Activated naive CD4-positive, alpha-beta T cell treated with Interleukin-2 at 50 U/mL for 16 hours (primary cell): ENCODE measurements at places on chromosomes 6 and 20.

- no peak for DNase-seq
Observed at GRCh38 chr6:23003671-23004467, 434.5 kb downstream of the HDGFL1 start.

GRCh38 chr20:58212636-58213035, 15.8 kb downstream of the ANKRD60 start:
- DNase-seq = no peak

DNA sequence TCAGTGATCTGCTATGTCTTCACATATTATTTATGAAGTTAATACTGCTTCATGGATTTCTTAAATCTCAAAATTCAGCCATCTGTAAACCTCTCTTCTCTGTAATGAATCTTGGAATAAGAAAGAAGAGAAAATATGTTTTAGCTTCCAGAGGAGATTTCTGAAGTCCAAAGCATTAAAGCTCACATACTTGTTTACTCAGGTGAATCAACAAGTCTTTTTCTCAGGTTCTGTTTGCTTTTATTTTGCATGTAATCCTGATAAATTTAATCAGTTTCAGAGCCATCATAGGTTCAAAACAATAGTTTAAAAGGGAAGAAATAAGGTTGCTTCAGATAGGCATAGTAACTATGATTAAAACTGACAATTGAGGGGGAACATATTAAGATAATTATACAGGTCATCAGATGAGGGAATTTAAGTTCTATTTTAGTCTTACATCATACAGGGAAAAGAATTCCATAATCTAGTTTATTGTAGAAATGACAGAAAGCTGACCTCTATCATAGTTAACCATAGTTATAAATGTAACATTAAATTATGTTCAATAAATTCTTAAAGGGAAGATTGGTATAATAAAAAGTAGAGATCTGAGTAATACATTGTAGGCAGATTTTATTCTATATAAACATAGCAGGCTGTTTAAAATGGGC, 716.2 kb downstream of the EYS start:
- no peak for DNase-seq

DNA sequence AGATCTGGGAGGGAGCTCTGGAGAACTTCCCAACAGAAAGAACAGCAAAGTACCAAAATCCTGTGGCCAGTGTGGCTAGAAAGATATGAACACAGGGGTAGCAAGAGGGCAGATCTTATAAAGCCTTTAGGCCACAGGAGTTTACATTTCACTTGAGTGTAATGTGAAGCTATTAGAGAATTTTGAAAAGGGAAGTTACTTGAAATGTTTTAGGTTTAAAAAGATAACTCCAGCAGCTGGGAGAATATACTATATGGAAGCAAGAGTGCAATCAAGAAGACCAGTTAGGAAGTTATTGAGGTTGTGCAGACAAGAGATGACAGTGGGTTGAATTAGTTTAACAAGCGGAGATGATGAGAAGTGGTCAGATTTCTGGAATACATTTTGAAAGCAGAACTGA, 7.9 kb downstream of the SUPT3H start:
- no peak for DNase-seq

GRCh38 chr20:23915844-23916243, 36.3 kb upstream of the CST5 start:
- DNase-seq = no peak

GRCh38 chr6:86936834-86937218, 502 bp upstream of the HTR1E start:
- DNase-seq = no peak

DNA sequence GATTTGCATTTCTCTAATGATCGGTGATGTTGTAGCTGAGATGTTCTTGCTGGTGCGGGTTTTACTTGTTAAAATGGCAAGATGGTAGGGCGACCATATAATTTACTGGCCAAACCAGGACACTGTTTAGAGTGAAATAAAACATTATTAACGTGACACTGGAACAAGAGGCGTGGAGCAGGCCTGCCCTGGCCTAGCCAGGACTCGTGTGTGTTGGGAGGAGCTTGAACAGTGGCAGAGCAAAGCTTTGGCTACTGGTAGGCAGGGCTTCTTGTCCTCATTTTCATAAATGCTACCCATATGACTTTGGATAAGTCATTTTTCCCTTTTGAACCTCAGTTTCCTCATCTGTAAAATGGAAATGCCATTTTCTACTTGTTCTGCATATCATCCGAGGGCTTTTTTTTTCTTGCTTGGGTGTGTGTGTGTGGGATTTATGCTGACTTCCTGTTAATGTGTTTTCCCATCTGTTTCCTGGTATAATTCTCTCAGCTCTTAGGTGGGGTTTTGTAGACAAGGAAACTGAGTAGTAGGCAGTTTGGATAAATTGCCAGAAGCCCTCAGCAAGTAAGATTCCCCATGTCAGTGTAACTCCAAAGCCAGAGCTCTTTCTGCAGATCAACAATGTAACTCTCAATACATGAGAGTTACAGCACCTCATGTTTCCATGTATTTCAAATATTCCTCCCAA, 81.7 kb downstream of the TOX2 start:
- no peak for DNase-seq

GRCh38 chr6:76683985-76684384, 611.5 kb upstream of the IMPG1 start:
- no peak for DNase-seq

DNA sequence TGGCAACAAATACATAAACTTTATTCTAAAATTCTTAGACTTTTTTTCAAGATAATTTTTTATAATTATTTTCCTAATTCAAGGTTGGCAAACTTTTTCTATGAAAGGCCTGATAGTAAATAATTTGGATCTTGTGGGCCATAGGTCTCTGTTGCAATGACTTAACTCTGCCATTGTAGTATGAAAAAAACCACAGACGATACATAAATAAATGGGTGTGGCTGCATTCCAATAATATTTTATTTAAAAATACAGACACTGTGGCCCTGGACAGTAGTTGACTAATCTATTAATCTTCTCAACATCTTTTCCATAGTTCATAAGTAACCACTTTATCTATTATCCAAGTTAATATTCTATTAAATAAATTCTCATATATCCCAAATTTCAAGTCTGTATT, 281.1 kb downstream of the SYNE1 start:
- DNase-seq = no peak

- no peak for DNase-seq
Observed at GRCh38 chr6:156021746-156022396, 566.2 kb upstream of the NOX3 start.

GRCh38 chr6:32937230-32937633, 3.6 kb downstream of the HLA-DMB start:
- DNase-seq = no peak

- DNase-seq = no peak
Observed at GRCh38 chr20:38294076-38294591, 9.8 kb upstream of the BPI start.

- DNase-seq = no peak
Observed at GRCh38 chr20:60108397-60108796, 150.2 kb downstream of the CDH26 start.

- no peak for DNase-seq
Observed at GRCh38 chr20:53052380-53052779, 80.2 kb downstream of the TSHZ2 start.

GRCh38 chr20:62728028-62728780, 19.6 kb downstream of the NTSR1 start:
- no peak for DNase-seq

DNA sequence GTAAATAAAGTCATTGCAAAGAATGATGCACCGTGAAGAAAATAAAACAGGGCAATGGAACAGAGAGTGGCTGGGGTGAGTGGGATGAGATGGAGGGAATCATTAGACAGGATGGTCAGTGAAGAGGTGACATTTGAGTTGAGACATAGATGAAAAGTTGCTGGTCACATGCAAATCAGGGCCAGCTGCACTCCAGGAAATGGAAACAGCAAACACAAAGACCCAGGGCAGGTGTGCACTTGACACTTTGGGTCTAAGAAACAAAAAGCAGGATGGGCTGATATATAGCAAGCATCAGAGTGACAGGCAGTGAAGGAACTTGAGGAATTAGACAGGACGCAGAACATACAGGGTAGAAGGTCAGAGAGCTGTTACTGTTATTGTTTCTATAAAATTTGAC, 171.5 kb upstream of the RIPOR2 start:
- no peak for DNase-seq

GRCh38 chr6:168400037-168400436, 40.9 kb upstream of the SMOC2 start:
- DNase-seq = no peak

DNA sequence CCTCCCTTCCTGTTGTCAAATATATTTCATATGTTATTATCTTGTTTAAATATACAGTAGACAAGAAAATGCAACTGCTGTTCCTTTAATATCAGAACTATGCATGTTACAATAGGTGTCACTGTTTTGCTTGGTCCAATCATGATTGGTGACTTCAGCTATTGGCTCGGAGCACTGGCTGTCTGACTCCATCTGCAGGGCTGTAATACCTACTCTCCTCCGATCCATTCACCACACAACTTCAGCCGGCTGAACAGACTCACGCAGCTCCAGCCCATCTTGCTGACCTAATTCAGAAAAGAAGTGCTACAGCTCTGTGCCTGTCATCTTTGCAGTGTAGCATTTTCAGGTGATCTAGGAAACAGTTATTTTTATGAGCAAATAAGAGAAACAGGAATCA, at the start of gene BTBD3:
TSS of gene BTBD3 (plus strand) at position 231 of the 400 bp plus-strand sequence. CDS start 383 bp downstream, outside the sequence.
- no peak for DNase-seq

GRCh38 chr6:116210316-116210715, 43.6 kb downstream of the TSPYL4 start:
- no peak for DNase-seq

DNA sequence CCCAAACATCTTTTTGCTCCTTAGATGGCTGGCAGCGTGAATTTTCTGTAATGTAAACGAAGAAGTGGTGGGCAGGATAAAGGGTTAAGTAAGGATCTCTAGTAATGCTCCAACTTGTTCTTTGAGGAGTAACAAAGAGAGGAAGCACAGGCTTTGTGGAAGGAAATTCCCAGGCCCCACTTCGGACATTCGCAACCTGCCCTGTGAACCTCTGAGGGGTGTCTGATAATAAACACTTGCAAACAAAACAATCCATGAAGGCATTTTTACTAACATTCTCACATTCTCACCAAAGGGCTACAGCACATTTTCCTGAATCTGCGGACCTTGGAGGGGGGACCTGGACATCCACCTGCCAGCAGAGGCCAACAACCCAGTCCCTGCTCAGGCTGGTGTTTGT, 25.8 kb upstream of the ADGRF5 start:
- DNase-seq = no peak

DNA sequence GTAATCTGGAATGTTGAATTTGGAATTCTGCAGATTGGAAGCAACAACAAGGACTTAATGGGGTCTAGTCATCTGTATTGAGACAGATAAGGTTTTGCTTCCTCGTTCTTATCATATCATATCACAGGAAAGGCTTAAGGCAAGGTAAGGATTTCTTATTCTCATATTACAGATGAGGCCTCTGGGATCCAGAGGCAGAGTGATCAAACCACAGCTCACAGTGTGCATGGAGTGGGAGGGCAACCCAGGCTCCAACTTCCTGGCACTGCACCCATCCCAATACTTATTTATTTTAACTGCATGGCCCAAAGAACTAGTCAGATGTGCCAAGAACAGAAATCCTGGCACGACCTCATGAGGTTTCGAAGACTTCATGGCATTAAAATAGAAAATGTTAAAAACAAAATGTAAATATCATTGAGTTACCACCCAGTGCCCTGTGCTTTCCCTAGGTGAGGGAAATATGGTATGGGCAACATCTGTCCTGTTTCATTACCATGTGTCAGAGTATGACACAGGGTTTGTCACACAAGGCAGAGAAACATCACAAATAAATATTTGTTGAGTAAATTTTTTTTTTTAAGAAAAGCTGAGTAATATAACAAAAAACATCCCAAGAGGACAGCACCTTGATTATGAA, 191.9 kb downstream of the ISM1 start:
- DNase-seq = no peak

- no peak for DNase-seq
Observed at GRCh38 chr6:115976321-115976870, 84.3 kb downstream of the FRK start.

DNA sequence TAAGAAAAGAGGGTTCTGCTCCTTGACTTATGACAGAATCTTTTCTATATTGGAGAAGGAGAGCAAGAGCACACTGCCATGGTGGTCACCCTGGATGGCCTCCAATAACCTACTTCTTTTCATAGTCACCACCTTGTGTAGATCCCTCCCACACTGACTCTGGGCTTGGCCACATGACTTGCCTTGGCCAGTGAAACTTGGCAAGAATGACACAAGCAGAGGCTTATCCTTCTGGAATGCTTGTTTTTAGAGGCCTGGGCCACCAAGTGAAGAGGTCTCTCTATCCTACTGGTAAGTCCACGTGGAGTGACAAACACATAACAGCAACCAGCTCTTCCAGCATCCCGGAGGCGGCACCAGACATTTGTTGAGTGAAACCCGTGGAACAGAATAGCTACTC, 349.4 kb upstream of the JARID2 start:
- DNase-seq = no peak

DNA sequence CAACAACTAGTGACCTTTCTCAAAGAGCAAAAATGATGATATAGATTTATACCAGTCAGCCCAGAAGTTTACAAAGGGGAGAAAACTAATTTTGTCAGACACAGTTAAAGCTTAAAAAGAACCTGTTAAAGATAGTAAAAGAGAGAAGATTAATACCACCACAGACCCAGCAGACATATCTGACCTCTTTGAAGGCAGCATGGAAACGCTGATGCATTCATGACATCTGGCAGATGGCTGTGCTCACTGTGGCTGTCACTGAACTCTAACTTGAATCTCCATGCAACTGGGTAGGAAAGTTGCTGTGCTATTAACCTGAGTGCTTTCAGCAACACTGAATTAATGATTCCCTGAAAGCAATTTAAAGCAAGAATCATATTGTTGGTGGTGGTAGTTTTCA, 159.8 kb upstream of the PRDM1 start:
- no peak for DNase-seq

DNA sequence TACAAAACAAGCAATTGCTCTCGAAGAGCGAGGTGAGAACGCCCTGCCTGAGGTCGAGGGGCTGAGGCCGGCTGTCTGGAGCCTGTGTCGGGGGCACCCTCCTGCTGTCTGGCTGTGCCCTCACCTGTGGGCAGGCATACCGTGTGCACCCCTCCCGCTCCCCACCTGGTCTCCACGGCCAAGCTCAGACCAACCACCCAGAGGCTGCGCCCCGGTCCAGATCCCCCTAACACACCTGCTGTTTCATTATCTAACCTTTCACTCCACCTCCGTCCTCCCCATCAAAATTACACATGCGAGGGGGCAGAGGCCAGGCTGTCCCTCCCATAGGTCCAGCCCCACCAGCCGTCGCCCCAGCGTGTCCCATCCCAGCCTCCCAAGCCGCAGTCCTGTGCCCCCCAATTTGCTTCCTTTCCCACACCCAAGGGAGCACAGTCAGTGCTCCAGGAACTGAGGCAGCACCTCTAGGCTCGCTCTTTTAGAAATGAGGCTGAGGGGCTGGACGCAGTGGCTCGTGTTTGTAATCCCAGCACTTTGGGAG, 35.2 kb downstream of the NTSR1 start:
- DNase-seq = no peak

DNA sequence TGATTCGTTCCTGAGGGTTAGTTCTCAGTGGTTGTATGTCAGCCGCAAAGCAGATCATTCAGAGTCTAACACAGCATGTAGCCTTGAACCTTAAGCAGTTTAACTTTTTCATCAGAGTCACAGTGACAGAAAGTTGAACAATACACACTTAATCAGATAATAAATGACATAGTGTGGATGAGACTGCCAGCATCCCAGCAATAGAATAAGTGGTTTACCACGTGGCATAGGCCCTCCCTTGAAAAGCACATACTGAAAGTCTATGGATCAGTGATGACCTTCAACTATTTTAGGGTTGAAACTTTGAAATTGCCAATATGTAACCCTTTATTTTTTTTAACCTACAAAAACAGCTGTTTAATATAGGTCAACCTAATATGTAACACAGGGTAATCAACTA, 265.3 kb downstream of the ARHGAP18 start:
- no peak for DNase-seq

GRCh38 chr6:166553563-166554271, 32.8 kb downstream of the RAMACL start:
- DNase-seq = no peak
